ENCODE measurements at places on chromosomes 1 and 21.

DNA sequence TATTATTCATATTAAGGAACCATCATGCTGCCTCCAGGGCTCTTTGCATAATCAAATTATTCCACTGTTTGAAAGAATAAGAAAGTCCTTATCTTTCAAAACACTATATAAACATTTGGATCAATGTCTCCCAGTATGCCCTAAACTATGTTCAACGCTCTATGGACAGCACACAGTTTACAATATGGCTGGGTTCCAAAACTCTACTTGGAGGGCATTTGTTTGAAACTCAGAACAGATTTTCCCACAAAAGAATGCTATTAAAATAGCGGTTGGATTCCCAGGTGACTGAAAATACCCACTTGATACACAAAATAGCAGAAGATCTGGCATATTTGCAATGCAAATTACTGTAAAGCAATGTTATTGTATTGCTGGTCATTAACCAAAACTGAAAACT lies 3.2 kb downstream of the HAO2 start:
- no peak for DNase-seq

DNA sequence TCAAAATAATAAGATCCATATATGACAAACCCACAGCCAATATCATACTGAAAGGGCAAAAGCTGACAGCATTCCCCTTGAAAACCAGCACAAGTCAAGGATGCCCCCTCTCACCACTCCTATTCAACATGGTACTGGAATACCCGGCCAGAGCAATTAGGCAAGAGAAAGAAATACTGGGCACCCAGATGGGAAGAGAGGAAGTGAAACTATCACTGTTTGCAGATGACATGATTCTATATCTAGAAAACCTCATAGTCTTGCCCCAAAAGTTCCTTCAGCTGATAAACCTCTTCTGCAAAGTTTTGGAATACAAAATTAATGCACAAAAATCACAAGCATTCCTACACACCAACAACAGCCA lies 442.7 kb downstream of the PTBP2 start:
- DNase-seq: no peak

- DNase-seq: no peak
These were observed 178.6 kb downstream of the SLC45A1 start for GRCh38 chr1:8496473-8496872.

DNA sequence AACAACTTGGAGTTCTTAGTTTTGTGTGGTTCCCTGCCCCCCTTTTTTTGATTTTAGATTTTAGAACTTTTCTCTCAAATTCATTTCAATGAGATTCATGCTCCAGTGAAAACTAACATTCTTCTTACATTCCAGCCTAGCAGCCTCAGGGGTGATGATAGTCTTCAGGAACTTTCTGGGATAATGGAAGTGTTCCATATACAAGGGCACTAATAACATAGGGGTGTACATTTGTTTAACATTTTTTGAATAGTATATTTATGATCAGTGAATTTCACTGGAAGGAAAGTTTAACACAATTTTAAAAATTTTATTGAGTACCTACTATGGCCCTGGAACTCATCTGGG lies 61.4 kb upstream of the ZNF648 start:
- no peak for DNase-seq

DNA sequence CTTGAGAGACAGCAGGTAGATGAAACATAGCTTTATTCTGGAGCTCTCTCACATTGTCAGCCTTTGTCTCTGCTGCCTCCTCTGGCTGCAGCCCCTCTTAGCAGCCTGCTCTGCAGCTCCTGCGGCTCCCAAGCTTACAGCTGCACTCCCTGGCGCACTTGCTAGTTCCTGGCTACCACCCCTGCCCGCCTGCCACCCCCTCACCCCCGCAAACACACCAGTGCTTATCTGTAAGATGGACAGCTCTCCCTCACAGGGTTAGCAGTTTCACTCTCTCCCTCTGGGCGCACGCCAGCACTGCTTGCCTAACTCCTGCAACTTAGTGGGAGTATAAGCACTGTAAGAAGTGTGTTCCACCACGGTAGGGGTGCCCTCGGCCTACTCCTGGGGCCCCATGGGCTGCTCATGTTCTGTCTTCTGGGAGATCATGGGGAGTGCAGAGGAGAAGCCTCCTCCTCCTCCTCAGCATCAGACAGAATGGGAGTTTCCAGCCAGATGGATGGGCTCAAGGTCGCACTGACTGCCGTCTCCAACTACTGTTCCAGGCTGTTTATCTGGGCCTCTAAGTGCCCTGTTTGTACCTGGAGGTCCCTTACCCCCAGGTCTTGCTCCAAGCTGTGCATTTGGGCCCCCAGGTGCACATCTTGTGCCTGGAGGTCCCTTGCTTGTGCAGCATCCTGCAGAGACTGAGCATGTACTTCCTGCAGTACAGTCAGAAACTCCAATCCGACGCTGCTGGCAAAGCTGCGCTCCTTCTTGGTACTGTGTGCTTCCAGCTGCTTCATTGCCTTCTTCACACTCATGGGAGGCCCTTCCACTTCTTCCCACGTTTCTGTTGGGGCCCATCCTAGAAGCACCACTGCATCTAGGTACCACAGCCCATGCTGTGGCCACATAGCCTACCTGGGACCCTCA lies 1388.1 kb downstream of the AMY1C start:
- DNase-seq: no peak

- no peak for DNase-seq
These were observed 124.5 kb upstream of the DPYD start for GRCh38 chr1:98045211-98045766.

DNA sequence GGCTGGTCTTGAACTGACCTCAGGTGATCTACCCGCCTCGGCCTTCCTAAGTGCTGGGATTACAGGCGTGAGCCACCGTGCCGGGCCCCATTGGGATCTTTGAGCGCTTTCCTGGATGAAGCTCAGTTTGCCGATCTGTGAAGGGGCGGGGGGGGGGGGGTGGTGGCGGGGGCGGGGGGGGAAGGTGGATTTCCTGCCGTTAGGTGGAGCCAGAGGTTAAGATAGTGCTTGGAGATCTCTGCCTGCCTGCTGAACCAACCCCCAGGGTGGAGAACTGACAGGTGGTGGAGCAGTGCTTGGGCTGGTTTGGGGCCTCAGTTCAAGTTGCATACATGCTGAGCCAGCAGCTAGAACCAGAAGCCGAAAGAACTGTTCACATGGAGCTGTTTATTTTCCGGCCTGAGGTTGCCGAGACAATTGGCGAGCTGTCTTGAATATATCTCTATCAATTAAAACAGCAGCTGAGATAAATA lies 1.7 kb downstream of the TMCC2 start:
- DNase-seq: peak; percentile 14

Data from stimulated activated CD8-positive, alpha-beta memory T cell treated with anti-CD3 and anti-CD28 coated beads, Interleukin-7, amount 100 ng/mL, for 1 hour (primary cell).